8988T (cell line): ENCODE measurements at places on chromosomes 7 and 10.

DNA sequence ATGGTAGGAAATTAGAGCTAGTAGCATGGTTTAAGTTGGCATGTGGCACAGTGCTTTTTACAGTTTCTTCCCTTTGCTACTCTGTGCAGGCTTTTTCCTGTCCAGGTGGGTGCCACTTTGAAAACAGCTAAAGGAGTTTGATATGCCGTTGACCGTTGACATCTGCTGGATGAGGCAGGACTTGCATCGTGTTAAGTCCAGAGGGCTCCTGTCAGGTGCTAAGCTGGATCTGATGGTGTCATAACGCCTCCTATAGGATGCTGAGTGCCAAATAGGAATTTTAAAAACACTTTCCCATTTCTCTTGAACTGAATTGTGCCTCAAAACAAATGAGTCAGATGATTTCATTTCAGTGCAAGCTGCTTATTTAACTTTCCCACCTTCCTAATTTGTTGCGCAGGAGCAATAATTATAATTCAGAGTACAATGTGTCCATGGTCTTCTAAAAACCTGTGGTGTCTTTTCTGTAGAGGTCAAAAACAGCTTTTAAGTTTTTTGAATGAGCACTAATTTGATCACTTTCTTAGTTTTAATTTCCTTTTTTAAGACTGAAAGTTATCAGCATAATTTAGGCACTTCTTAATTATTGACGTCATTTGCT lies 178.3 kb downstream of the CDCA7L start:
- DNase-seq = peak; percentile 24

DNA sequence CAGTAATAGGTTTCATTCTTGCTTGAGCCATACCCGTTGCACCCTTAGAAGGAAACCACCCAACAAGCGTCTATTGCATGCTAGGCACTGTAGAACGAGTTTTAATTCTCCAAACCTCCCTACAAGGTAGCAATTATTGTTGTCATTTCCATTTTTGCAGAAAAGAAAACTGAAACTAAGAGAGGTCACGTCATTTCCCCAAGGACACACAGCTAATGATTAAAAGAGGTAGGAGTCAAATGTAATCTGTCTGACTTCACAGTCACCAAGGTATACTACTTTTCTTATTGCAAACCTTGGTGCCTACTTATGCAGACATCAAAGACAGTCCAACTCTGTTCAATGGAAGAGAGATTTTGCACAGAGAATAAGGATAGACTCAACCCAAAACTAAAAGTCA lies 49.1 kb upstream of the C1QL3 start:
- DNase-seq = no peak

DNA sequence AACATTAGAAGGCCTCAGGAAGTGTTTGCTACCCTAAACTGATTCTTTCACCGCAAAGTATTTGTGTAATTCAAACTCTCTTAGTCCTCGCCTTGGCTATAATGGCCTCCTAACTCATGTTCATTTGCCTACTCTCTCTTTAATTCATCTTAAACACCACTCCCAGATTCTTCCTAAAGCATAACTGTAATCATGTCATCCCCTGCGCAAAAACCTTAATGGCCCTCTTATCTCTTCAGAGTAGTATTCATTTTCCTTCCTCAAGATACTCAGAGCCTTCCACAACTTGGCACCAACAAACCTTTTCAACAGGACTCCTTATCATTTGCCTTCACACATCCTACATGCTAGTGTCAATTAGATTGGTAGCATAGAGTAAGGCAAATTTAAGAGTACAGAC lies 42.9 kb downstream of the CSTF2T start:
- DNase-seq = no peak

- peak; percentile 64 for DNase-seq
Observed at GRCh38 chr10:77919713-77920108, 6.8 kb downstream of the DLG5 start.

- DNase-seq = no peak
Observed at GRCh38 chr7:138345567-138345966, 114.5 kb upstream of the TRIM24 start.
